Cardiac muscle cell (in vitro differentiated cells and primary cell): ENCODE measurements at places on chromosomes 5 and 9.

DNA sequence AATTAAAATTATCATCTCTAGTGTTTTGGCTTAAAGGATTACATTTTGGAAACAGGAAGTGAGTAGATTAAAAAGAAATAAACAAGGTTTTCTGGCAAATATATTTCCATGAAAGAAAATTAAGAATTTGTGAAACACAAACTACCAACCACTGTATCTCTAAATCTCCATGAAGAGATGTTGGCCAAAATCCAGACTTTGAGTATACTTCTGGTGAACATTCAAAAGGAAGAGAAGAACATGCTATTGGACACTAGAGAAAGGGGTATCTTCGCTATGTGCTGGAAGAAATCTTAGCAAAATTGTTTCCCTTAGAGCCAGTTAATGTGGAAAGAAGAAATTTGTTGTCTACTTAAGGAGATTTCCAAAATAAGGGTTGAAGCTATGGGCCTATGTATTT, 710.4 kb upstream of the CTNND2 start:
- H3K27me3 ChIP-seq, result no peaks in the 10 kb centered on the region
- no peak overlapping the region for H3K27ac ChIP-seq
- DNase-seq, result no peak
- H3K36me3 ChIP-seq, result no peaks in the 10 kb centered on the region
- no peak overlapping the region for H3K4me3 ChIP-seq

GRCh38 chr9:83656032-83656680, 33.2 kb downstream of the IDNK start:
- H3K4me3 ChIP-seq, result no peak overlapping the region
- no peaks in the 10 kb centered on the region for H3K4me1 ChIP-seq
- peaks cover 28% of the 10 kb centered on the region for H3K36me3 ChIP-seq
- no peak overlapping the region for H3K27ac ChIP-seq
- DNase-seq, result no peak
- H3K27me3 ChIP-seq, result no peaks in the 10 kb centered on the region

GRCh38 chr9:124844291-124844690, 9.0 kb upstream of the WDR38 start:
- no peak overlapping the region for H3K27ac ChIP-seq
- no peaks in the 10 kb centered on the region for H3K36me3 ChIP-seq
- H3K4me1 ChIP-seq, result no peaks in the 10 kb centered on the region
- no peaks in the 10 kb centered on the region for H3K27me3 ChIP-seq
- no peak for DNase-seq

- no peak overlapping the region for H3K4me3 ChIP-seq
- no peak overlapping the region for H3K27ac ChIP-seq
- H3K4me1 ChIP-seq, result no peaks in the 10 kb centered on the region
- H3K36me3 ChIP-seq, result no peaks in the 10 kb centered on the region
These were observed 96.8 kb downstream of the ANKRD18B start for GRCh38 chr9:33620738-33621439.

DNA sequence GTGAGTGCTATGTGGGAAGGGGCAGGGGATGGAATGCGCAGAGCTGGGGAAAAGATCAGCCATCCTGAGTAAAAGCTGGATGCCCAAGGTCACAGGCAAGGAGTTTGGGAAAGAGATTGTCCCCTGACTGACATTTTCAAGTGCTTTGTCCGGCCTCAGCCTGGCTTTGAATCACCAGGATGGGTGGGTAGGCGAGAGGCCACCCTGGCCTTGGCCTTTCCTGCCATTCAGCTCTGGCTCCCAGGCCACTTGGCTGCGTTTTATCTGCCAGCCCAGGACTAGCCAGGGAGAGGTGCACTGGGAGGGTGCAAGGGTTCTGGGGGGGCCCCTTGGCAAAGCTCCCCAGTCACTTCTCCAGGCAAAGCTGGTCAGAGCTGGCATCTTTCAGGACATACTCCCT, 37.4 kb upstream of the SYNPO start:
- H3K4me3 ChIP-seq, result no peak overlapping the region
- H3K36me3 ChIP-seq, result no peaks in the 10 kb centered on the region
- DNase-seq, result no peak
- no peaks in the 10 kb centered on the region for H3K27me3 ChIP-seq

DNA sequence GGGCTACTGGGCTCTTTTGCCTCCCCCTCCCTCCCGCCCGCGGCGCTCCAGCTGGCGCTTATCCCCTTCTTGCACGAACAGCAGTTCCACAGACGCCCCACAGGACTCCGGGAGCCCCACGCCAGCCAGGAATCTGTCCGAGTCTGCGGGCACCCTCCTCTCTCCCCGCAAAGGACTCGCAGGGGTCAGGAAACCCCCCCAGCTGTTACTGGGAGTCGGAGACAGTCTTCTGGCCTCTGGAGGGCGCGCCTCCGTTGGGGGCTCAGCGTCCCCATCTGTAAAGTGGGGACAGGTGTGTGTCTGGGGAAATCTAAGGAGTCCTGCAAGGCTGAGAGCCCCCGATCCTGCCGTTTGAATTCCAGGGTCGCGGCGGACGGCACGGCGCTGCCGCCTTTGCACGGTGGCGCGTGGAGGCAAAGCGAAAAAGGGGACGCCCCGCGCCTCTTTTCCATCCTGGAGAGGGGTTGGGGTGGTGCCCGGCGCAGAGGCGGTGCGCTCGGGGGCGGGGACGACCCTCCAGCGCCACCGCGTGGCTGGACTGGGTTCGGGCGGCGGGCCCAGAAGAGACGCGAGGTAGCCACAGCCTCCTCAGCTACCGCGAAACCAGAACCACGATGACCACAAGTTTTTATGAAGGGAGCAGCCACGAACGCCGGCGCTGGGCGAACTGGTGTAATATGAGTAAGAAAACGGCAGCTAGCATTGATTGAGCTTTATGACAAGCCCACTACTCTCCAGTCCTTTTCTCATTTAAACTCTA, 2.8 kb upstream of the CCIN start:
- no peak overlapping the region for H3K4me3 ChIP-seq
- peak; percentile 75 for DNase-seq
- no peak overlapping the region for H3K27ac ChIP-seq
- peaks cover 15% of the 10 kb centered on the region for H3K4me1 ChIP-seq
- no peaks in the 10 kb centered on the region for H3K36me3 ChIP-seq

DNA sequence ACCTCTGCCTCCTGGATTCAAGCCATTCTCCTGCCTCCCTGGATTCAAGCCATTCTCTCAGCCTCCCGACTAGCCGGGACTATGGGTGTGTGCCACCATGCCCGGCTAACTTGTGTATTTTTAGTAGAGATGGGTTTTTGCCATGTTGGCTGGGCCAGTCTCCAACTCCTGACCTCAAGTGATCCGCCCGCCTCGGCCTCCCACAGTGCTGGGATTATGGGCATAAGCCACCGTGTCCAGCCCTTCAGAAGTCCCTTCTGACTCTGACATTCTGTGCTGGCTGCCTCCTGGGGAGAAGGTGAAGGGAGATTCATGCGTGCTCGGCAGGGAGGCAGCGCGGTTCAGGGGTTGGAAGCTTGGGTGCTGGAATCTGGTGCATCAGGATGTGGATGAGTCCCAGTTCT, 28.8 kb downstream of the PRRX2 start:
- no peaks in the 10 kb centered on the region for H3K4me1 ChIP-seq
- DNase-seq, result no peak
- no peaks in the 10 kb centered on the region for H3K36me3 ChIP-seq
- H3K27me3 ChIP-seq, result no peaks in the 10 kb centered on the region
- H3K27ac ChIP-seq, result no peak overlapping the region

DNA sequence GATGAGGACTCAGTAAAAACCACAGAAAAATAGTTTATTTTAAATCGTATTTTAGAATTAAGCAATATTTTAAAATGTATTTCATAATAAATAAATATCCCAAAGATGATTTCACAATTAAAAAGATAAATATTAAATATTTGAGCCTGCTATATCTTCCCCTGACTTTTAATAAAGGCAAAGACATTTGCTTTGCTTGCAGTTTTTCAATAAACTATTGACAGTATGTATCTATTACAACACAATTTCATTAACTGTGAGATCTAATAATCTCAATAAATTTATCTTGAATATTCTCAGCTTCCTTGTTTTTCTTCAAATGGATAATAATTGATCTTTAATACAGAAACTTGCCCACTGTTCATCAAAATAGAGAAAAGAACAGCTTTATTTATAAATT, 186.2 kb upstream of the TARS1 start:
- H3K36me3 ChIP-seq, result no peaks in the 10 kb centered on the region
- H3K4me3 ChIP-seq, result no peak overlapping the region

GRCh38 chr5:138632900-138633489, 57.8 kb upstream of the HSPA9 start:
- DNase-seq, result peak; percentile 70
- H3K27ac ChIP-seq, result no peak overlapping the region
- no peak overlapping the region for H3K4me3 ChIP-seq
- H3K27me3 ChIP-seq, result no peaks in the 10 kb centered on the region
- no peaks in the 10 kb centered on the region for H3K36me3 ChIP-seq
- peaks cover 9% of the 10 kb centered on the region for H3K4me1 ChIP-seq
